ENCODE measurements at places on chromosomes 7 and 10.
A peak's percentile ranks its signal among the peaks of the same experiment; 100 is the strongest.

DNA sequence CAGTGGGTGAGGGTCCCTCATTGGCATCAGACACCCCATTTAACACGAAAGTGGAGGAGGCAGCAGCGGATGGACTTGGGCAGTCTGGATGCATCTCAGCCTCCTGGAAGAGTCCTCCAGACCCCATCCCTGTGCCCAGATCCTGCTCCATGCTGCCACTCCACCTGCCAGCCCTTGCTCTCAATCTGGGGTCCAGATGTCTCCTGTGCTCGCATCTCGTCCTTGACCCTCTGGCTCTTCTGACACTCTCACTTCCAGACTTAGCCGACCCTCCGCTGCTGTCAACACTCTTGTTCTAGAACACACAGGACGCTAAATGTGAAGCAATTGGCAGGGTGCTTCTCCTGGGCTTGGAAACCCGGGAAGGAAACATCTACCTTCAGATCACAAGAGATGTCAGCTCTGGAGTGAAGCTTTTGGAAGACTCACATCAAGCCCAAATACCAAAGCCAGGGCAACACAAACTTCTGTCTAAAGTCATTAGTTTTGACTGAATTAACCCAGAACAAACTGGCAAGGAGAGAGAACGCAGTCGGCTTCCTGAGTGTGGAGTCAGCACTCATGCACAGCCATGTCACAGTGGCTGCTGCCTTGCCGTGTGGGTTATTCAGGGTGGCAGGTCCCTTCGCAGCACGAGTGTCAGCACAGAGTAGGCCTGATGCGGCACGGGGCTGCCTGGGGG, 379.1 kb downstream of the TCERG1L start:
- no peaks in the 10 kb centered on the region for H3K27me3 ChIP-seq
- H3K4me3 ChIP-seq: no peak overlapping the region
- no peak for DNase-seq
- H3K36me3 ChIP-seq: no peaks in the 10 kb centered on the region
- H3K4me1 ChIP-seq: no peaks in the 10 kb centered on the region

GRCh38 chr7:140640727-140641523, at the start of gene DENND2A:
DENND2A (minus strand) TSS chr7:140640813; CDS start chr7:140602397, 38,416 bp downstream.
- peak; percentile 46 for DNase-seq
- no peaks in the 10 kb centered on the region for H3K36me3 ChIP-seq
- H3K27ac ChIP-seq: no peak within 1 kb of the TSS
- no peak within 1 kb of the TSS for H3K4me3 ChIP-seq
- no peaks in the 10 kb centered on the region for H3K4me1 ChIP-seq
- H3K27me3 ChIP-seq: peaks cover 92% of the 10 kb centered on the region

GRCh38 chr10:120942806-120943413, 91.7 kb downstream of the WDR11 start:
- no peak overlapping the region for H3K4me3 ChIP-seq
- H3K36me3 ChIP-seq: no peaks in the 10 kb centered on the region
- no peak overlapping the region for H3K27ac ChIP-seq
- DNase-seq: peak; percentile 61

DNA sequence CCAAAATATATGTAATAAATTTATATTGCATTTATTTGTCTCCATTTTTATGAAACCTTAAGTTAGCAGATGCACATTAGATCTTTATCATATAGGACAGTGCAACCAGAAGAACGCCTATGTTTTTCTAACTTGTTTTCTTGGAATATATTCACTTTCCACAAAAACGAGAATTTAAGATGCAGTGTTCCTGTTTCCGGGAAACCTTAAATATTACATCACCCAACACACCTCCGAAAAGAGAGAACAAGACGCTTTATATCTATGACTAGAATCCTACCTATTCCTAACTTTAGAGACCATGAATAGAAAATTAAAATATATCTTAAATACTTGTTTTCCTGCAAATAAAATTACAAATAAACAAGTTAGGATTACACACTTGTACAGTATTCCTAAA, 1.9 kb downstream of the EZH2 start:
- no peaks in the 10 kb centered on the region for H3K27me3 ChIP-seq
- DNase-seq: no peak
- H3K36me3 ChIP-seq: peaks cover 15% of the 10 kb centered on the region
- H3K4me1 ChIP-seq: peaks cover 23% of the 10 kb centered on the region
- peak overlapping the region; percentile 98 for H3K27ac ChIP-seq

Data from K562 (cell line).